Stimulated activated CD8-positive, alpha-beta memory T cell treated with anti-CD3 and anti-CD28 coated beads, Interleukin-12 subunit alpha, Interleukin-12 subunit beta, amount 100 ng/mL, for 4 hours (primary cell): ENCODE measurements at places on chromosomes 5 and 9.
A peak's percentile ranks its signal among the peaks of the same experiment; 100 is the strongest.

GRCh38 chr5:121378559-121379359 is 472.9 kb upstream of the FTMT start:
- no peak for DNase-seq

- DNase-seq: no peak
Measured at GRCh38 chr5:105735704-105736103, 1935.0 kb downstream of the EFNA5 start.

DNA sequence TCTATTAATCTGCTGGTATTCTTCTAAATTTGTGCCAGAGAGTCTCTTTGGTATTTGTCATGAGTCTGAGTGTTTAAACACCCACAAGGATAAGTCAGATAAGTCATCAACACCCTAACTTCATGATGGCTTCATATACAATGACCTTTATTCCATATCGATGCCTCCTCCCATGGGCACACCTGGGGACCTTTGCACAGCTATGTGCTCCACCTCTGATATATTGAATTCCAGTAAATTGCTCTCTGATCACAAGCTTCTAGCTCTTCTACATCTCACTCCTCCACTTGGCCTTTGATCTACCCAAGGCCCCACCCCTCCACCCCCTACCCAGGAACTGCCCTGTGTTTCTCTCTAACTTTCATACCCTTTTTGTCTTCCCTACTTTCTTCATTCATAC is 102.7 kb upstream of the MIER3 start:
- DNase-seq: no peak

- no peak for DNase-seq
Measured at GRCh38 chr5:150517272-150518152, 9.6 kb downstream of the NDST1 start.

- DNase-seq: no peak
Measured at GRCh38 chr5:58505971-58506640, 14.9 kb downstream of the GAPT start.

DNA sequence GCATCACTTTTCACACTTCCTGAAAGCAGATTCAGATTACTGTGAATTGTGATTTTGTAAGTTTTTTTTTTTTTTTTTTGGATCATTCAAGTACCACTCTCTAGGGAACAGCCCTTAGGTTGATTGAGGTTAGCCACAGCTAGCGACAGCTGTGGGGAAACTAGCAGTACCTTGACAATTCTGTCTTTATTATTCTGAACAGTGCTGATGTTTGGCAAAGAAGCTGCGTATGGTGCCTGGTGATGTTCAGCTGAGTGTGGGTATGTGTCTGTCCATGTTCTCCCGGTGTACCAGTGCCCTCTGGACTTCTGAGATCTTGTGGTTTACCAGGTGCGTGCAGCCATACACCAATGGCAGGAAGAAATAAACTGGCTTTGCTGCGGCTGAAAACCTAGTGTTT is 117.3 kb upstream of the PLPPR1 start:
- DNase-seq: no peak

- no peak for DNase-seq
Measured at GRCh38 chr9:15553528-15553898, 670 bp downstream of the CCDC171 start.

- DNase-seq: no peak
Measured at GRCh38 chr5:148801682-148802276, 24.6 kb upstream of the ADRB2 start.

- no peak for DNase-seq
Measured at GRCh38 chr9:121736934-121737462, 85.6 kb downstream of the DAB2IP start.

GRCh38 chr9:137054932-137055384 is 1.1 kb upstream of the ENTPD2 start:
- no peak for DNase-seq

- DNase-seq: no peak
Measured at GRCh38 chr5:177311392-177311722, 341 bp downstream of the MXD3 start.

- no peak for DNase-seq
Measured at GRCh38 chr9:113152699-113153098, 1.9 kb downstream of the SLC31A2 start.

DNA sequence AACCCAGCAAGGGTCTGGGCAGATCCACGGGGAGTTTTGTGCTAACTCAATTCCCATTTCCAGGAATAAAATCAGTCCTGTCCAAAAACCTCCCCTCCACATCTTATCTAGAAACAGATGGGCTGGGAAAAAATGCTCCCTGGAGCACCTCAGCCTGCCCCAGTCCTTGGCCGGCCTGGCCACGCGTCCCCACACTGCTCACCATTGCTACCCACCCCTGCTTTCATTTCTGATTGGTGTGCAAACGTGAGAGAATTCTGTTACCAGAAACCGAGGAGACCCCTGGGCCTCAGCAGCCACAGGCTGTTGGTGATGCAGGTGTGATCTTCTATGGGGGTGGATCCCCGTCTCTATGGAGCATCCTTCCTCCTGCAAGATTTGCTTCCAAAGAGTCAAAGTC is 38.0 kb upstream of the OLFM1 start:
- no peak for DNase-seq

DNA sequence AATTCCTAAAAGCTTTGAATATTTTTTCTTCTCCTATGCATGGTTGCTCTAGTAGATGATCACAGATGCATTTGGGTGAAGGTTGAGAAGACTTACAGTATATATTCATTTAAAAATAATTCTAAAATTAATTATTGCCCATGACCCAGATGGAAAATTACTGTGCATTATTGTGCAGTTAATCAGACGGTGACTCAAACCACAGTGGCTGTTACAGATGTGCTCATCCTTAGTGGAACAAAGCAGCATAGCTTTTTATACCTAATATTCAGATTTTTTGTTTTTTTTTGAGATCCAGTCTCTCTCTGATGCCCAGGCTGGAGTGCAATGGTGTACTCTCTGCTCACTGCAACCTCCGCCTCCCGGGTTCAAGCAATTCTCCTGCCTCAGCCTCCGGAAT is 10.7 kb downstream of the OR2V1 start:
- DNase-seq: no peak

GRCh38 chr9:113556877-113557593 is 93.5 kb downstream of the RGS3 start:
- DNase-seq: no peak

GRCh38 chr5:2165203-2165602 is 282.5 kb upstream of the IRX4 start:
- no peak for DNase-seq

- no peak for DNase-seq
Measured at GRCh38 chr9:129145316-129145715, 32.7 kb downstream of the IER5L start.

GRCh38 chr5:132262882-132263547 is 5.5 kb downstream of the PDLIM4 start:
- no peak for DNase-seq

GRCh38 chr9:278651-279050 is 64.0 kb downstream of the DOCK8 start:
- no peak for DNase-seq

GRCh38 chr9:100575006-100575405 is 2.9 kb upstream of the CAVIN4 start:
- DNase-seq: no peak

GRCh38 chr9:126390923-126391322 is 64.3 kb downstream of the MVB12B start:
- no peak for DNase-seq

- no peak for DNase-seq
Measured at GRCh38 chr9:91274949-91275492, 86.7 kb downstream of the AUH start.

DNA sequence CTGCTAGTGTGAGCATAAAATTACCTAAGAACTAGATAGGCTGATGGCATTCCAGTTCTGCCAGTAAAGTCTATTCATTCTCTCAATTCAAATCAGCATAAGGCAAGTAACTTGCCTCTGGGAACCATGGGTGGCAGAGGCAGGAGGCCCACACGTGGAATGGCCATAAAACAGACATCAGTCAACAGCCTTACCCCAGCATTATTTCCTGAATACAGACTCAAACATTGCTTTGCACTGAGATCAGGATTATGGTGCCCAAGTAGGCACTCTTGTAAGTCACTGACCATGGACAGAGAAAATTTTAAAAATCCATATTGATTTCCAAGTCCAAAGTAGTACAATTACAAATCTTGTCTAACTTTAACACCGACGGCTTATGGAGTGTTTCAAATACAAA is 157.7 kb downstream of the NR2F1-AS1 start:
- no peak for DNase-seq

DNA sequence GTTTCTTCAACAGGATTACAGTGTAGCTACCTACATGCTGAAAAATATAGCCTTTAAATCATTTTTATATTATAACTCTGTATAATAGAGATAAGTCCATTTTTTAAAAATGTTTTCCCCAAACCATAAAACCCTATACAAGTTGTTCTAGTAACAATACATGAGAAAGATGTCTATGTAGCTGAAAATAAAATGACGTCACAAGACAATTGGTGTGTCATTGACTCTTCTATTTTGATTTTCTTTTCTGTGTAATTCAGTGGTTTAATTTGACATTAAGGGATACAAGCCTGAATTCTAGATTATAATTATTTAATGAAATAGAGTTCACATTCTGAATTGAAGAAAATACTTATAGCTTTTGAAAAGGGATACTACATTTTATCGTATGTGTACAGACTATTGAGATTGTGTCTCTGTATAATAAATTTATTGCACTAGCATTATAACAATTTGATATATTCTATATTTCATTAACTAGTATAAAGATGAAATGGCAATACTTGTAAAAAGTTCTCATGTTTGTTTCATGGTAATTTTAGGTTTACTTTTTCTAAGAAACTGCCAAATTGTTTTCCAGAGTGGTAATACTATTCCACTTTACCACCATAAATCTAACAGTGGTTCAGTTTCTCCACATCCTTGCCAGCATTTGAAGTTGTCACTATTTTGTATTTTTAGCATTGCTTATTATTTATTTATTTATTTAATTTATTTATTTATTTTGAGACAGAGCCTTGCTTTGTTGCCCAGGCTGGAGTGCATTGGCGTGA is 18.7 kb downstream of the ANXA1 start:
- no peak for DNase-seq

GRCh38 chr5:161757223-161757622 is 71.7 kb downstream of the GABRA6 start:
- DNase-seq: no peak

GRCh38 chr9:99824378-99825171 is 2.9 kb downstream of the NR4A3 start:
- DNase-seq: peak; percentile 36
